Ammon's horn (tissue), 1 donor: ENCODE measurements at places on chromosomes 2 and 18.
A peak's percentile ranks its signal among the peaks of the same experiment; 100 is the strongest.

DNA sequence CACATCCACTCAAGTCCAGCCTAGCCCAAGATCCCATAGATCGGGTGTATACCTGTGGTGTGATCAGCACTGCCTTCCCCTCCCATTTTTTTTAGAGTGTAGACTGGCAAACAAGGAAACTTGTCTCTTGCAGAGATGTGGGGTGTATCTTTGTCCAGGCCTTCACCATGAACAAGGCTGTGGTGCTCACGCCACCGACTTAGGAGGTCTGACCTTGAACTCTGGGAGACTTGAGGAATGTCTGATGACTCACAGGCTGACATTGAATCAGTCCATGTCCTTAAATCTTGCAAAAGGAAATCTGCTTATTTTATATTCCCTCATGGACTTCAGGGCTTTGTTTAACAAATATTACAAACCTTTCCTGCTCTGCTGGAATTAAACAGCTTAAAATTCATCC lies 4.5 kb upstream of the CTIF start:
- DNase-seq, result no peak

- no peak for DNase-seq
Measured at GRCh38 chr18:50396005-50396660, 21.3 kb downstream of the SKA1 start.

- DNase-seq, result no peak
Measured at GRCh38 chr2:205687641-205687956, 5.3 kb downstream of the NRP2 start.

- DNase-seq, result no peak
Measured at GRCh38 chr2:71547616-71548285, 94.4 kb downstream of the DYSF start.

DNA sequence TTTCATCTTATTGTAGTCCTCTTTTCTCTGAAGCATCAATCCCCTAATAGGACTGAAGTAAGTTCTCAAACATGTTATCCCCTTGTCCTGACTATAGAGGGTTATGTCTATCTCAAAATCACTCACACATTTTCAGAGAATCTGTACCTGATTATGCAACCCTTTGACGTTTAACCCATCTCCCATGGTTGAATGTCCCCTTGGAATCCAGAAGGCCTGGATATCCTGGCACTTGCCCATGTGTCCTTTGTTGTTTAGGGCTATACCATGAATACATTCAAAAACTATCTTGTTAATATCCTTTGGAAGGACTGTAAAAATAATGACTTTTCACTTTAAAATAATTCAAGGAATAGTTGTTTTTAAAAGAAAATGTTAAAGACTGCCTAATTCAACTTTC lies 66.3 kb upstream of the PSMD14 start:
- DNase-seq, result no peak

- DNase-seq, result no peak
Measured at GRCh38 chr18:61824733-61825363, 68.0 kb downstream of the RNF152 start.

- no peak for DNase-seq
Measured at GRCh38 chr18:56374007-56374655, 264.3 kb downstream of the TXNL1 start.

DNA sequence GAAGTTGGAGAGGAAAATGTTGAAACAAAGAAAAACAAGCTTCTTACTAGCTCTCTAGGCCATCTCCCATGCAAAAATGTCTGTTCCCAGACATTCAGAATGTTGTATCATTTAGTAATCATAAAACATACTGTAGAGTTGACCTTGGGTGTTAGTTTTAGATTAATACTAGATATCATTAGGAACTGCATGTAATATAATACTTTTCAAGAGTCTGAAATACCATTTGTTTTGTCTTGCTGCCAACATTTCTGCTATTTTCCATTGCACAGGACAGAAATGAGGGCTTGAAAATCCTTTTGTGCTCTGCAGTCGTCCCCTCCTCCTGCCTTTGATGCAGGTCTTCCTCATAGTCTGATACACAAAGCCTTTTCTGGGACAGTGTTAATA lies 89.5 kb upstream of the RBMS1 start:
- no peak for DNase-seq

DNA sequence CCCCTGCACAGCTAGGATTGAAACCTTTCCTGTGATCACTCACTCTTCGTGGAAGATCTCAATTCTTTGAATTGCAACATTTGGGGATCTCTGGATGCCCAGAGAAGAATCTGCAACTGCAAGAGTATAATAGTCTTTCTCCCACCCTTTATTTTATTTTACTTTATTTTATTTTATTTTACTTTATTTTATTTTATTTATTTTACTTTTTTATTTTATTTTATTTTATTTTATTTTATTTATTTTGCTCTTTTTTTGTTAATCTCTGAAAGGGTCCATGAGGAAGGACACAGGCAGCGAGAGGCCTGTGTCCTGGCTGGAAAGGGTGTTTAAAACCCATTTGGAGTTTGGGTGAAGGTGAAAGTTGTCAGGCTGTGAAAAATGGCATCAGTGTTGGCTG lies 181.4 kb downstream of the TMEM182 start:
- no peak for DNase-seq

DNA sequence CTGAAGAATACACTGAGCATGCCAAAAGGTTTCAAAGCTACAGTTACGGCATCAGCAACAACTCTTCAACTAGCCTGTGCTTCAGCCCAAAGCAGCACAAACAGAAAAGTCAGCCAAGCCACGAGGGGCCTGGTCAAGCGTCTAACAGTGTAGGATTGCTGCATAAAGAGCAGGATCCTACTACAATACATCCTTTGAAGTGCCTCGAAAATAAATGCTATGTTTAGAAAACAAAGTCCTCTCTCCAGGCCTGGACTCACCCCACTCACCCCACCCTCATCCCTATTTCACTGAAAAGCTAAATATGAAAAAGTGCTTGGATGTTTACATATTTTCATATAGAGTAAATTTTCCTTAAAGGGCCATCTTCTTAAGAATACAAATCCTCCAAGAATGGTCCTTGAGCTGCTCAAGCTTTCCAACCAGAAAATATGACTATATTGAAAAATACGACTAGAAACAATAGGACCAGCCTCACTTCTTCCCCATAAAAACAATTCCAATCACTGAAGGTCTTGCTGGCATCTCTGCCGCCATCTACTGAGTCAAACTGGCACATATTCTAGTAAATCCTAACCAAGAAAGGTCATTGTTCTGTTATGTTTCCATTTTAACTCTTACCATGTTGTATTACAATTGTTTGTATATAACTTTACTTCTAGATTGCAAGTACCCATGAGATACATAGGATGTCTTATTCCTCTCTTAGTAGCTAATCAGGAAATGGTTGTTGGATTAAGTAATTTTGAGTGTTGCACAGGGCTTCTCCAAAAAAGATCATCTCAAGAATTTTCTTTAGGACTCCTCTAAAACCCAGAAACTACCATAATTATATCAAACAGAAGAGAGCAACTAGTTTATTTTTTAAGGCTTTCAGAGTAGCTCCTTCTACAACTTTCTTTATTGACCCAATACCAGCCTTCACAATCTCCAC lies 63.6 kb downstream of the CLHC1 start:
- peak; percentile 93 for DNase-seq

DNA sequence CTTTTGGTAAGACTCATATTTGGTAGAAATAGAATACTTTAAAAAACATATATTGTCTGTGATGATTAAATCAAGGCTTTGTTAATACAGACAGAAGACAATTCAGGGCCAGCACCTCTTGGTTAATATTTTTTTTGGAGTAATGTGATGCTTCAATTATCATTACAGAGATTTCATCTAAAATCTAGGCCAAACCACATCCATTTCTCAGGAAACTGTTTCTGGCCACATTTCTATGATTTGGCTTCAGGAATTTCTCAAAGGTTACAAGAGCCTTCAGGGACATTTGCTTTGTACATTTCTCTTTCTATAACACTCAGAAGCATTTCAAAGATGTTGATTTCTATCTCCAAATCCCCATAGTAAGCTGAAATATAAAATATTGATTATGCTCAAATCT lies 614.9 kb downstream of the LRP1B start:
- DNase-seq, result no peak

DNA sequence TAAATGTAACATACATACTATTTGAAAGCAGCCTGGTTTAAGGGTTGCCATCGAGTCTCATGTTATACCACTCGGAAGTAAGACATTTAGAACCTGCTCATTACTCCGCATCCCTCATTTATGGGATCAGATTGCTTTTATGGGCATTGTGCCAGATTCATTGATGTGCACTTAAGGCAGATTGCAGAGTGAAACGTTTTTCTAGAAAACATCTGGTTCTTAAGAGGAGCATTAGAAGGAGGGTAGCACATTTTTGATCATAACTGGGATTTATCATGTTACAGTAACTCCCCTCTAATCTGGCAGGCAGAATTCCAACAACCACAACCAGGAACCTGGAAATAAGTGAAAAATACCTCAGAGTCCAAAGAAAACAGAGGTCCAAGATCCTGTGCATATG lies 74.2 kb upstream of the GALNT3 start:
- DNase-seq, result no peak

DNA sequence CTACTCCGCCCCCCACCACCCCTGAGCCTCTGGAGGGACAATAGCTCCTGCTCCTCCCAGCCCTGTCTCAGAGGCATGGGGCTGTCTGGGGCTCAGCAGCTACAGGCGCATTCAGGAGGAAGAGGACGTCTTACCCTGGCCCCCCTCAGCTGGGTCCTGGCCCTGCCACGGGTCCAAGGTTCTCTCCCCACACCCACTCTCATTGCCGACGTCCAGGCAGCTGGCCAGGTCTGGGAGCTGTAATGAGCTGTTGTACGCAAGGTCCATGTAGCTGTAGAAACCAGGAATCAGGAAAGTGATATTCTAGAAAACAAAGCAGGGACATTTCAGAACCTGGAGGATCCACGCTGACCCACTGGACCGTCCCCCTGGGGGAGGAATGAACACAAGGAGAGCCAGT lies 13.5 kb downstream of the PASK start:
- DNase-seq, result no peak

GRCh38 chr2:205640716-205641115 lies 41.6 kb upstream of the NRP2 start:
- DNase-seq, result no peak

DNA sequence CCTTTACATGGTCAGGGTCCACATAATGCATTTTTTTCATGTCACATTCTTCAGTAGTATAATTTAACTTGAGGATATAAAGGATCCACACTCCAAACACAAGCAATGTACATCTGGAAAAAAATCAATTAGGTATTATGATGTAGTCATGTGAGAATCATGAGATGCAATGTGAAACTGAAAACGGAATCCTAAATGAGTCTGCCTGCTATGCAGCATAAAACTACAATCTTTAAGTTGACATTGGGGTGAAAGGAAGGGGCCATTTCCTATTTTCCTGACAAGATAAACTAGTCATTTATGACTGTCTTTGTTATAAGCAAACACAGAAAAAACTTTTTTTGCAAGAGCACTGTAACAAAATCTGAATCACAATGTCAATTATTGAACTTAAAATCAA lies 27.6 kb downstream of the ST3GAL5 start:
- DNase-seq, result no peak

GRCh38 chr18:63244607-63245006 lies 75.0 kb downstream of the BCL2 start:
- no peak for DNase-seq

DNA sequence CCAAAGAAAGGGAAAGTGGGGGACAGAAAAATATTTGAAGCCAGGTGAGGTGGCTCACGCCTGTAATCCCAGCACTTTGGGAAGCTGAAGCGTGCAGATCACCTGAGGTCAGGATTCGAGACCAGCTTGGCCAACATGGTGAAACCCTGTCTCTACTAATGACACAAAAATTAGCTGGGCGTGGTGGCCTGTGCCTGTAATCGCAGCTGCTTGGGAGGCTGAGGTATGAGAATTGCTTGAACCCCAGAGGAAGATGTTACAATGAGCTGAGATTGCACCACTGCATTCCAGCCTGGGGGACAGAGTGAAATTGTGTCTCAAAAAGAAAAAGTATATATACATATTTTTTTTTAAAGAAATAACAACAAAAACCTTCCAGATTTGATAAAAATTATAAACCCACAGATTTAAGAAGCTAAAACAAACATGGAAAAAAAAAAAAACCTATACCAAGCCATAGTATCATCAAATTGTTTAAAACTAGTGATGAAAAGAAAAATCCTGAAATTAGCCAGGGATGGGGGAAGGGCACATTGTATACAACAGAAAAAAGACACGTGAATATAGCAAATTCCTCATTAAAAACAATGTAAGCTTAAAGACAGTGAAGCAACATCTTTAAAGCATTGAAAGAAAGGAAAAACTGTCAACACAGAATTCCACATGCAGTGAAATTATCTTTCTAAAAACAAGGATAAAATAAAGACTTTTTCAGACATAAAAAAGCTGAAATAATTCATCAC lies 40.4 kb upstream of the MYCN start:
- no peak for DNase-seq

- DNase-seq, result no peak
Measured at GRCh38 chr2:216408426-216409290, 3.6 kb upstream of the SMARCAL1 start.

DNA sequence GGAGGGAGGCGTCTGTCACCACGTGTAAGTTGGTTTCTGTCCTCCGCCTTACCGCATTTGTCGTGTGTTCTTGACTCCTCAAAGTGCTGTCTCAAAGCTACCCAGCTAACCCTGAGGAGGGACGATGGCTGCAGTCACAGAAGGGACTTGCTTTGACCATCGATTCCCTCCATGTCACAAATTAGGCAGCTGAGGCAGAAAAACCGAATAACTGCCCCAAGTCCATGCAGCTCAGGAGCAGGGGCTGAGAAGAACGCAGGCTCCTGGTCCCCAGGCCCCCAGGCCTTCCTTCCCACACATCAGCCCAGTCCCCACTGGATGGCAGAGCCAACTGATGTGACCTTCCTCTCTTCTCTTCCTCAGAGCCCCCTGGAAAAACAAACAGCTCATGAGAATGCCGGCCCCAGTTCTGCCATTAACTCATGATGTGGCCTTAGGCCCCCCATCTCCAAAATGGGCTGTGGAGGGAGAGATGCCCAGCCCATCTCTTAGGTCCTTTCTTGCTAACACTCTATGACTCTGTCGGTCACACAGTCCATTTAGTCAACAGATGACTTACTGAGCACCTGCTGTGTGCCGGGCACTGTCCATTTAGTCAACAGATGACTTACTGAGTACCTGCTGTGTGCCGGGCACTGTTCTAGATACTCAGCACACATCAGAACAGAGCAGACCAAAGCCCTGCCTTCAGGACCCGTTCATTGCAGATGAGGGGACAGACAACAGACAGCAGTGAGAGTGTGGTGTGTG lies 19.6 kb downstream of the MTERF4 start:
- DNase-seq, result no peak

- DNase-seq, result no peak
Measured at GRCh38 chr2:40432921-40433483, 18.9 kb downstream of the SLC8A1 start.

GRCh38 chr2:170819680-170820664 lies 3.3 kb downstream of the GAD1 start:
- no peak for DNase-seq

- DNase-seq, result no peak
Measured at GRCh38 chr2:71706836-71707235, 253.5 kb downstream of the DYSF start.

DNA sequence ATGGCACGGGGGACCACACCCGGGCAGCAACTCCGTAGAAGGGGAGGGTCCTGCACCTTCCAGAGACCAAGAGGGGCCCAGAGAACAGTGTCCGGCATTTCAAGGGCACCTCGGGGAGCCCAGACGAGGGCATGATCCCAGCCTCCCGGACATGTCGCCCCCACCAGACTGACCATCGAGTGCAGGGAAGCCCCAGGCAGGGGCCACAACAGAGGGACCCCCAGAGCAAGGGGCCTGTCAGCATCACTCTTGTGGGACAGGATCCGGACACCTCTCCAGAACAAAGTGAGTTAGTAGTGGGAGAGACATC lies 50.4 kb upstream of the CTDP1 start:
- DNase-seq, result no peak
